SJSA1 (cell line): ENCODE measurements at places on chromosomes 1 and 21.
A peak's percentile ranks its signal among the peaks of the same experiment; 100 is the strongest.

- DNase-seq: no peak
These were observed 63.7 kb downstream of the NRIP1 start for GRCh38 chr21:15001113-15001512.

DNA sequence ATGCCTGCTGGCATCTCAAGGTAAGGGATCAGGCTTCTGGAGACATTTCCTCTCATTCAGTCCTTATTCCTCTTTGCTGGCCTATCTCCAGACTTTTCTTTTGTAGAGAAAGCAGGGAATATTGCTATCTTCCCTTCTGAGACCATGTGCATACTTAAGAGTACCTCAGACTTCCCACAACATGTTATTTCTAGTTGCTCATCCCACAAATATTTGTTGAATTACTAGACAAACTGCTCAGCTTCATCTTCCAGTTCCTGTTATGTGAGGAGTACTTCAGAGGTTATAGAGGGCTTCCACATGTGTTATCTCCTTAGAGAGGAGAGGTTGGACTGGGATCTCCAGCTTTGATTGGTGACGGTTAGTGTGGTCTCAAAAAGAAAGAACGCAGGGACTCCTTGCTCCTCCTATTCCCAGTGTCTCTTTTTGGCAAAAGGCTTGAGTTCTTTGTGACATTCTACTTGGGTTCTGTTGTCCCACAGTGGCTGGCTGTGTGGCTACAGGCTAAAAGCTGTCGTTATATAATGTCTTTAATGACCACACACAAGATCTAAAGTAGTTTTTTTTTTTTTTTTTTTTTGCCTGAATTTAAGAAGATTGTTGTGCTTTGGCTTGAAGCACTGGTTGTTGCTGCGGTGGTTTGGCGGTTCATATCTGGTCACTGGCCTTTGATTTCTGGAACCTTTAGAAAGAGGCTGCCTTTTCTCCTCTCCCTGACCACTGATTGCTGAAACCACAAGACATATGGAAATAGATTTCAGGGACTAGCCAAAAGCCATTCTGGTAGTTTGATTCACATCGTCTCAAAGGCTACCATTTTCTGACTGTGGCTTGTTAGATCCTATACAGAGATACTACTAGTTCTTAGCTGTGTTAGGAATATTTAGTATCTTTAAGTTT is 78.7 kb downstream of the FGGY start:
- peak; percentile 98 for DNase-seq

GRCh38 chr1:29675481-29676263 is 439.4 kb downstream of the PTPRU start:
- DNase-seq: no peak

- no peak for DNase-seq
These were observed 1.2 kb downstream of the GAS5 start for GRCh38 chr1:173866413-173867115.

DNA sequence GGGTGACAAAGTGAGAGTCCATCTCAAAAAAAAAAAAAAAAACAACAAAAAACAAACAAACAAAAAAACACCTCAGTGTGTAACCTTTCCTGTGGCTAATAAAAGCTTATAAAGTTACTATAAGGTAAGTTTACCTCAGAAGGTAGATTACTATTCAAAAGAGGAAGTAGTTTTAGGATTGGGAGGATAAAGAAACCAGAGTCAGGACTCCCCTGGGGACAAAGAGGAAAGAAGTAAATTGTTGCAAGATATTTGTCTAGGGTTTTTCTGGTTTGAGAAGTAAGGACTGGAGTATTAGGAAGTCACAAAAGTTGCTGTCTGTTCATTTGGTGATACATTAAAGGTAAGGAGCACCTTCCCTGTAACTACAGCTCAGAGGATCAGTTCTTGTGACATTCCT is 23.8 kb upstream of the CENPF start:
- no peak for DNase-seq

DNA sequence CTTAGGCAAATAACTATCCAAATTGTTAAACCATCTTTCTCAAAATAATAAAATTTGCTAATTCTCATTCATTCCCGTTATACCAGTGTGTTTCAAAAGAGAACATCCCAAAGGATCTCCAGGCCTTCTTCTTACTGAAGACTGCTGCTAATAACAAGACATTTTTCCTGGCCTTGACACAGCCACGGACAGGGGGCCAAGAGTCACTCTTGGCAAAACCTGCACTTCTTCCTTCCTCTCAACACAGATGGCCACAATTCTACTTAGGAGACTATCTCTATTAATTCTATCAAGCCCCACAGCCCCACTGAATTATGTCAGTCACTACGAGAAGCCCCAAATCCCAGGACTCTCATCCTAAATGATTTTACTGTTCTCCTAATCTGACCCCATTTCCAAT is 86.0 kb downstream of the EVI5 start:
- DNase-seq: no peak

DNA sequence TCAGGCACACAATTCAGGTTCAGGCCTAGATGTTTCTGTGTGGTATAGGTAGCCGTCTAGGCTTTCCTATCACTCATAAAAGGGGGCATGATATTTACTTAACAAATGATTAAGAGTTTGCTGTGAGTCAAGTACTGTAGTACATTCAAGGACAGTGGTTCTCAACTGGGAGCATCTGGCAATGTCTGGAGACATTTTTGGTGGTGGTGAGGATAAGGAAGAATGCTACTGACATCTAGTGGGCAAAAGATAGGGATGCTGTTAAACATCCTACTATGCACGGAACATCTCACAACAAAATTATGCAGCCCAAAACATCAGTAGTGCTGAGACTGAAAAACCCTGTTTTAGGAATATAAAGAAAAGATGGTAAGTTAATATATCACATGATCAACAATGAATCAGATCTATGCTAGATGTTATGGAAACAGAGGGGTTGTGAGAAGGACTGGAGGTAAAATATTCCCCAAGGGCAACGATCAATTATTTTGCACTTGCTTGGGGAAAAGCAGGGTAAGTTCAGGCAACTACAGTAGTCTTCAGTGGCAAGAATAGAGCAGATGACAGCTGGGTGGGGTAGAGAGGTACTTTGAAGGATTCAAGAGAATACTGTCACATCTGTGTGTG is 4.9 kb downstream of the DNTTIP2 start:
- DNase-seq: no peak

- DNase-seq: no peak
These were observed 104.2 kb downstream of the ATP6V1G3 start for GRCh38 chr1:198436276-198436675.

- no peak for DNase-seq
These were observed 23.5 kb upstream of the TTC34 start for GRCh38 chr1:2824999-2825398.

- DNase-seq: peak; percentile 18
These were observed 4.0 kb upstream of the ZBTB40 start for GRCh38 chr1:22447621-22448111.

GRCh38 chr1:234768569-234769283 is 158.7 kb upstream of the IRF2BP2 start:
- DNase-seq: no peak

GRCh38 chr1:204684571-204685235 is 835 bp downstream of the LRRN2 start:
- no peak for DNase-seq

- no peak for DNase-seq
These were observed 45.4 kb upstream of the ATP1B1 start for GRCh38 chr1:169060919-169061639.

- DNase-seq: no peak
These were observed 5.4 kb downstream of the GADD45A start for GRCh38 chr1:67690411-67690810.

DNA sequence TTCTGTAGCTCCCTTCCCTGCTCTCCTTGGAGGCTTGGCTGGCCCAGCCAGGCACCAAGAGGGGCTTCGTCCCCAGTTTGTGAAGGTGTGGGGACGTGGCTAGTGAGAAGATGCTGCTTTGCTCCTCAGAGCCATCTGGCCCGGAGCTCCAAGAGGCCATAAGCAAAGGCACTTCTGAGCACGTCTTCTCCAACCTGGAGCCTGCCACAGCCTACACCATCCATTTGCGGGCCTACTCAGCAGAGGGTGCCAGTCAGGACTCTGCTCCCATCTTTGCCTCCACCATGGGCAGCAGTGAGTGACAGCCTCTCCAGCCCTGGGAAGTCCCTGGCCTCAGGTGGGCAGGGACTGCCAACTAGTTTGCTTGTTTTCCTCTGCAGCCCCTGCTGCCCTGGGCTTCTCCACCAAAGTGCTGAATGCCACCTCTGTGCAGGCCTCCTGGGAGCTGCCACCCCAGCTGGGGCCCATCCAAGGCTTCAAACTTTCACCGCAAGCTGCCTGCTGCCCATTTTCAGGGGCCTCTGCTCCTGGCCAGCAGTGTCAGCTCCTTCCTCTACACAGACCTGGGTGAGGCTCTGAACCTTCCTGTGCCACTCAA is 25.9 kb downstream of the SLC27A3 start:
- no peak for DNase-seq

DNA sequence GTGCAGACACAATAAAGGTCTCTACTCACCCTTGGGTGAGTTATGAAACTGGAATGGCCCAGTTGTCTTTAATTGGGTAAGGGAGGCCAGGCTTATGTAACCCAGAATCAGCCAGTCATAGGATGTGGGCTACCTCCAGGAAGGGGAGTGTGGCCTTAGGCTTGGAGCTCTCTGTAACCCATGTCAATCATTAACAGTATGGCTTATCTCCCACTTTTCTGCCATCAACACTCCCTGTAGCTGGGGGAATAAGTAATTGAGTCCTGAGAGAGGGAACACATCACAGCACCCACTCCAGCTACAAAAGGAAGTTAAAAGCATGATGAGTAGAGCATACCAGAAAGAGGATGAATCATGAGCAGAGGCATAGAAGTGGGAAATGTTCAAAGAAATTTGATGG is 327.0 kb upstream of the DUSP10 start:
- DNase-seq: no peak

DNA sequence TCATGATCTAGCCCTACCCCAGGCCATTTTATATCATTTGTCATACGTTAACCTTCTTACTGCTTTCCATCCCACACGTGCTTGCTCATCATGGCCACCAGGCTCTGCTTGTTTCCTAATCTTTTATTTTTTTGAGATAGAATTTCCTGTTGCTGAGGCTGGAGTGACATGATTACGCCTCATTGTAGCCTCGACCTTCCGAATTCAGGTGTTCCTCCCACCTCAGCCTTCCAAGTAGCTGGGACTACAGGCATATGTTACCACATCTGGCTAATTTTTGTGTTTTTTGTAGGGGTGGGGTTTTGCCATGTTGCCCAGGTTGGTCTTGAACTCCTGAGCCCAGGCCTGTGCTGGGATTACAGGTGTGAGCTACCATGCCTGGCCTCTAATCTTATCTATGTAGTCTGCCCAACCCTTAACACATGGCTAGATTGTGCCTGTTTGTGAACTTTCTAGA is 3.3 kb downstream of the UAP1 start:
- DNase-seq: no peak

DNA sequence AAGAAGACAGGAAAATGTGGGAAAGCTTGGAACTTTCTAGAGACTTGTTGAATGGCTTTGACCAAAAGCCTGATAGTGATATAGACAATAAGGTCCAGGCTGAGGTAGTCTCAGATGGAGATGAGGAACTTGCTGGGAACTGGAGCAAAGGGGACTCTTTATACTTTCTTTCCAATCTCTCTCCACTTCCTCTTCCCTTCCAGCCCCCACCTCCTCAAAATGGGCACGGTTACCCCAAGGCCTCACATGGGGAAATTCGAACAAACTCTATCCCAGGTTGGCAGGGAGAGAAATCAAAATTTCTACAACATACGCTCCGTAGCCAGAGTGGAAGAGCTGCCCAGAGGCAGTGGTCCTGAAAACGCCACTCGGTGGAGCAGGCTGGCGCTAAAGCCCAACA is 15.2 kb downstream of the PPT1 start:
- DNase-seq: no peak

DNA sequence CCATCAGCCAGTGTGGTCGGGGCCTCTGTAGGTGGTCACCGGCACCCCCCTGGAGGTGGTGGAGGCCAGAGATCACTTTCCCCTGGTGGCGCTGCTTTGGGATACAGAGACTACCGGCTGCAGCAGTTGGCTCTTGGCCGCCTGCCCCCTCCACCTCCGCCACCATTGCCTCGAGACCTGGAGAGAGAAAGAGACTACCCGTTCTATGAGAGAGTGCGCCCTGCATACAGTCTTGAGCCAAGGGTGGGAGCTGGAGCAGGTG is 961 bp downstream of the RBM15 start:
- no peak for DNase-seq

GRCh38 chr1:190373705-190374336 is 103.8 kb downstream of the BRINP3 start:
- DNase-seq: no peak

DNA sequence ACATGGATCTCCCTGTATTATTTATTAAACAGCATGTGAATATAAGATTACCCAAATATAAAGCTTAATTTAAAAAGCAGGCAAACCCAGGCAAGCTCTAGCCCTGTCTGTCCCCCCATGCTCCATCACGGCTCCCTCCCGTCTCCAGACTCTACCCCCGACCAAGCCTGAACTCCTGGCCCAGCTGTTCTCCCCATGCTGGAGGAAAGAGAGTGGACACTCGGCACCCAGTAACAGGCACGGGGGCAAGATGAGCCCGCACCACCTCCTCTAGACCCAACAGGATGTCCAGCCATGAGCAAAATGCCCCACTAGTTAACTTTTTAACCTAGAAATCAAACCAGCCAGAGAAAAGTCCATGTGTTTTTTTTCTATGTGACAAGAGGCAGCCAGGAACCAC is 19.3 kb downstream of the SLC19A1 start:
- DNase-seq: no peak

- DNase-seq: no peak
These were observed 186.3 kb upstream of the BRINP3 start for GRCh38 chr1:190663962-190664361.

DNA sequence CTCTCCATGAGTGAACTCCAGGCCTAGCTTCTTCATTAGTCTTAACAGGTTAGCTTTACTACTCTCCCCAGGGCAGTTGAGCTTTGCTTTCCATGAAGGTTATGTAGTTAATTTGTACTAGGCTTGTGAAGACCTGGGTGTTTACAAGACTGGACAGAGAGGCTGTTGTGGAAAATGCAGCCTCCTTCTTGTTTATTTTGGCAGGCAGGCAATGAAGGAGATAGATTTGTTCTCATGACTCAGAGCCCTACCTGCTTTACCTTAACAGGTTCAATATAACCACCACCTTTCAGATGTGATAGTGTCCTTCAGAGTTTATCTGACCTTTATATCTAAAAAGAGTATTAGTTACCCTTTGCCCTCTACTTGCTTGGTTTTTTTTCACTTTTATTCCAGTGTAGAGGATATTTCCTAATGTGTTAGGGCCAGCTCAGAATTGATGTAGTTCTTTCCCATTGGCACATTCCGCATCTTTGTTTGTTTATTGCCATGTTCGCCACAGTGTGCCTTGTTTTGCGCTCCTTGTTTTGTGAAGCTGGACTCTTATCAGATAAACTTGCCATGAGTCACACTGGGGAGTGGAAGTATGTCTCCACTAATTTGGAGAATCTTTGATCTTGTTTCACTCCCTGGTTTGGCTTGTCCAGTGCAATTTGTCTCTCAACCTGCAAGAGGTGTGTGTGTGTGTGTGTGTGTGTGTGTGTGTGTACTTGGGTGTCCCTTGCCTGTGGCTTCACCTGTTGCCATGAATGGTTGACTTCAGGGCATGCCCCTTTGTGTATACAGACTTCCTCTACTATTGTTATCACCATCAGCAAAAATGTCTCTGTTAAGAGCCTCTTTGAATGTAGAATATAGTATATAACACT is 87.4 kb upstream of the MACF1 start:
- DNase-seq: peak; percentile 55

GRCh38 chr1:179807691-179808485 is 64.8 kb downstream of the FAM163A start:
- no peak for DNase-seq

GRCh38 chr1:63856924-63857323 is 83.1 kb downstream of the ROR1 start:
- DNase-seq: no peak
